ENCODE measurements at places on chromosomes 11 and 22.

DNA sequence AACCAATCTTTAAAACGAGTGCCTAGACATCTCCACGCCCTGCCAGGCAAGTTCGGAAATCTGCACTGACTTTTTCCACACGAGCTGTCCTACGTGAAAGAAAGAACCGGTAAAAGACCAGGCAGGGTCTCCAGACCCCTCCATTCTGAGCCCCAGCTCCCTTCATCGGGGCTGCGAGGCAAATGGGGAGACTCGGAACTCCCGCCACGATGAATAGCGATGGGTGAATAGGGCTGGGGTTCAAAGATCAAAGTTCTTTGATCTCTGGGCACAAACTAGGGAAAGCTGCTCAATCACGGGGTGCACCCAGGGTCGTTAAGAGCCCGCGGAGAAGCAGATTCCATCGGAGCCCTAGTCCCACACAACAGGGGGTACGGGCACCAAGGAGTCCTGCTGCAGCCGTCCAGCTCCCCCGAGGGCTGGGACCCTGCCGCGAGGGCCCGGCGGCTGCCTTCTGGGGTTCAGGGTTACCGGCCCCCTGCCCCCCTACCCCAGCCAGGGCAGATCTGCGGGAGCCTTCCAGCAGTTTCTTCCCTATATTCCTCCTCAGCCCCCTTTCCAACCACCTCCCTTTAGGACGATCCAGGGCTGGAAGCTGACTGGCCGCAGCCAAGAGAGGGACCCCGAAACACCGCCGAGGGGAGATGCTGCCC, 1.1 kb downstream of the LRP4 start:
- DNase-seq = no peak

DNA sequence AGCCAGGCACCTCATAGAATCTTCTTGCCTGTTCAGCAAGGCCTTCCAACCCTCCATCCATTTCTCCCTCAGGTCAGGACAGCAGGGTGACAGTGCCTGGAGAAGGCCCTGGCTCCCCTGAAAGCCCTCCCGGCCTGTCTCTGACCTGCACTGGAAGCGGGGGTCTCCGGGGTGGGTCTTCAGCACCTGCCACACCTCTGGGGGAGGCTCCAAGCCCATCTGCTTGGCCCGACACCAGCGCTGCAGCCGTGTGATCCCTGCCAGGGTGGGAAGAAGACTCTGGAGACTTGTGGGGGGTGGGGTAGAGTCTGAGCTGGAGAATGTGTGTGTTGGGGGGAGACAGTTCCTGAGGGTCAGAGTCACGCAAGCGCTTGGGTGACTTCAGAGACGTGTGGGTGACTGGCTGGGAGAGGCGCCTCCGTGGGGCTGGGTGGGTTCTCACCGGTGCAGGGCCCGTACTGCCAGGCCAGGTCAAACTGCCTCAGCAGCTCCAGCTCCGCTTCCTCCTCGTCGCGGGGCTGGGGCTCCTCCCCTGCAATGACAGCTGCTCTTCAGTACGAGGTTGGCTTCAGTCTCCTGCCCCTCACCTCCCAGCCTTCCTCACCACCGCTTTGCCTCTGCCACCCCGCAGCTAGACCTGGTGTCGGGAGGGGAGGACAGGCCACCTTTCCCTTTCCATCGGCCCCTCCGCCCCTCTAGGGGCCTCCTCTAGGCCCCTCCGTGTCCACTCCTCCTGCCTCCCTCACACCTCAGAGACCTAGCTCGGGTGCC, 615 bp downstream of the POLD4 start:
- DNase-seq = no peak

GRCh38 chr11:86245369-86246292, 1.1 kb downstream of the EED start:
- no peak for DNase-seq

GRCh38 chr22:44211946-44212930, 31.5 kb downstream of the PARVG start:
- DNase-seq = no peak

DNA sequence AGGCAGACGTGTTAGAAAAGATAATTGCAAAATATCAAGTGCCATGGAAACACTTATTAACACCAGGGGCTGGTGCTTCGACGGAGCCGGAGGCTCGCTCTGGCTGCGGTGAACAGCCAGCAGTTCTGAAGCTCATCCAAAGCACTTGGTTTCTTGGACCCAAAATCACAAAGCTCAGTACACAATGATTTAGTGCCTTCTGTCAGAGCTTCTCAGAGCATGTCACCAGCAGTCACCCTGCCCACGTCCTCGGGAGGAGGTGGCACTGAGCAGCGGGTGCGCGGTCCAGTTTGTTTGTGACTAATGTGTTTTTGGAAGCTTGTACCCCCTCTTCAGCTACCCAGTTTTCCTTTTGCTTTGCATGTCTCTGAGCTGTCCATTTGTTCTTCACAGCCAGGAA, 58.7 kb upstream of the KIRREL3 start:
- DNase-seq = no peak

DNA sequence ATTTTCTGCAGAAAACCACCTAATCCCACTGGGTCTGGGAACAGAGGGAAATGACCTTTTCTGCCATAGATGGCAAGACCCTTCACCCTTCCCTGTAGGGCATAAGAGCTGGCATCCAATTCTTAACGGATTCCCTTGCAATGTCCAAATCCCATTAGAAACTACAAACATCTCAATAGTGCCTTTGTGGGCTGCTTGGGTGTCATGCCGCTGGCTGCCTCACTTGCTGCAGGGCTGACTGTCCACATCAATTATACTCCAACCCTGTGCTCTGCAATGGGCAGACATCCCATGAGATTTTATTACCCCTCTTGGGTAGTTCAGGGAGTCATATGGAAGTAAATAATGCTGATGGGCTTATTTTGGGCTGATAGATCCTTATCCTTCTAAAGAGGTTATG, 7.3 kb downstream of the GRAP2 start:
- DNase-seq = no peak

DNA sequence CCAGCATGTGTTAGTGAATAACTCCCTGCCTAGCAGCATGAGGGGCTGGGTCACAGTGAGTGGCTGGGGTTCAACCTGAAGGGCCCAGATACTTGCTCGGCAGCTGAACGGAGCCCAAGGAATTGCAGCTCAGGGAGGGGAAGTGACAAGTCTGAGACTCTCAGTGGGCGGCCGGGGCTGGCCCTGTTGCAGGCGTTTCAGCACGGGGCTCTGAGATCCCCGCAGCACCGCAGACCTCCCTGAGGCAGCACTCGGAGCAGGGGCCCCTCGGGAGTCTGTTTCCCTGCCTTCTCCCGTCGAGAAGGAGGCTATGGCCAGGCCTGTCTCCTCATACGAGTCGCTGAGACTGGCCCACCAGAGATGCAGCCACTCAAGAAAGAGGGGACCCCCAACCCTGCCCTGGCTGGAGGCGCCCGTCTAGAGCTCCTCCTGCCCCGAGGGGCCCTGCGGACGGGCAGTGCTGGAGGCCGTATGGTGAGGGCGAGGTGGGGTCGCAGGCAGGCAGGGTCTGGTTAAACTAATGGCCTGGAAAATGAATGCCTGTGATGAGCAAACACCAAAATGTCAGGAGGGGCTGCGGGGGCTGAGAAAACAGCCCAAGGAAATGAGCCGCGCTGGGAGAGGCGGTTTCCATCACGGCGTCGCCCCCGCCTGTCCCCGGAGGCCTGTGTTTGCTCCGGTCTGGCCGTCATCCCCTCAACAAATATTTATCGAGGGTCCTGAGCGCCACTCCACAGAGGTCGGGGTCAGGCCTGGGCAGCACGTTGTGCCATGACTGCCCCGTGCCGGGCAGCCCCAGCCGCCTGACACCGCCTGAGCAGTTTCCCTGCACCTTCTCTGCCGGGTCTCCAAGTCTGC, 9.3 kb downstream of the TSSC4 start:
- no peak for DNase-seq

GRCh38 chr11:105092256-105093239, 47.0 kb downstream of the CARD18 start:
- no peak for DNase-seq

All from stimulated activated CD8-positive, alpha-beta memory T cell treated with anti-CD3 and anti-CD28 coated beads, Interleukin-15, amount 100 ng/mL, for 4 hours (primary cell).